ENCODE measurements at places on chromosomes 16 and 17. TPM values are rescaled to one million over a fixed set of nuclear protein-coding genes. Genes with fewer than 3 reads are reported as not detected.

CBFA2T3 gene
- total RNA-seq, result not detected

DNA sequence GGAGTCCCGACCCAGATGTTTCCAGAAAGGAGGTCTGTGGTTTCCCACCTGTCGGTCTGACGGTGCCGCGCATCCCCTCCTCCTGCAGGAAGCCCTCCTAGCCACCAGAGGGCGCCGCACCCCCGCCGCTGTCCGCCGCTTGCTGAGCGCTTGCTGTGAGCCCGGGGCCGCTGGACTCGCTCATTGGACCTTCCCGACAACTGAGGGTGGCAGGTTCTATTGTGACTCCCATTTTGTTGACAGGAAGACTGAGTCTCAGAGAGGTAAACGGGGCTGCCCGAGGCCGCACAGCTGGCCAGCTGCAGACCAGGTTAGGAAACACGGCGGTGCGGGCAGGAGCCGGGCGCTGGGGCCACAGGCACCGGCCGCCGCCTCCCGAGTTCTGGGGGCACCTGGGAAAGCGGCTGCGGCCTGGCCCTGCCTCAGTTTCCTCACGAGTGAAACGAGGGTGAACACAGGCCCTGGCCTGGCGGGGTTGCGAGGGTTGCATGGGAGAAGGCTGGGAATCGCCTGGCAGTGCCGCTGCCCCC is 191.1 kb upstream of the CIBAR2 start:
- peak; percentile 19 for DNase-seq

DNA sequence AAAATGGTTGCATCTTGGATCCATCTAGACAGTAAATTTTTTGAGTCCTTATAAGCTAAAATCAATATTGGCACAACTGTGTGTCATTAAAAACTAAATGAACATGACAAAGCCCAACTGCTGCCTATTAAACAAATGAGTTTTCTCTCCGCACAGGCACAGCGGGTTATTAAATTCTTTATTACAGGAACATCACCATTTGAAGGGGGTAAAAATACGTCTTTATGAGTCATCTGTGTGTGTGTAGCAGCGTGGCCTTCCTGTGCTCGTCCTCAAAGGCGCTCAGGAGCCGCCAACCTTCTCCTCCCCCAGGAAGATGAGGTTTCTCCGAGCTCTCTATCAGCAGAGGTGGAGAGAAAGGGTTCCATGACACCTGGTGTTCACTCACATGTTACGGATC is 62.6 kb upstream of the SDK2 start:
- DNase-seq, result no peak

GRCh38 chr16:27432558-27432957 is 30.6 kb downstream of the IL21R start:
- DNase-seq, result no peak

DNA sequence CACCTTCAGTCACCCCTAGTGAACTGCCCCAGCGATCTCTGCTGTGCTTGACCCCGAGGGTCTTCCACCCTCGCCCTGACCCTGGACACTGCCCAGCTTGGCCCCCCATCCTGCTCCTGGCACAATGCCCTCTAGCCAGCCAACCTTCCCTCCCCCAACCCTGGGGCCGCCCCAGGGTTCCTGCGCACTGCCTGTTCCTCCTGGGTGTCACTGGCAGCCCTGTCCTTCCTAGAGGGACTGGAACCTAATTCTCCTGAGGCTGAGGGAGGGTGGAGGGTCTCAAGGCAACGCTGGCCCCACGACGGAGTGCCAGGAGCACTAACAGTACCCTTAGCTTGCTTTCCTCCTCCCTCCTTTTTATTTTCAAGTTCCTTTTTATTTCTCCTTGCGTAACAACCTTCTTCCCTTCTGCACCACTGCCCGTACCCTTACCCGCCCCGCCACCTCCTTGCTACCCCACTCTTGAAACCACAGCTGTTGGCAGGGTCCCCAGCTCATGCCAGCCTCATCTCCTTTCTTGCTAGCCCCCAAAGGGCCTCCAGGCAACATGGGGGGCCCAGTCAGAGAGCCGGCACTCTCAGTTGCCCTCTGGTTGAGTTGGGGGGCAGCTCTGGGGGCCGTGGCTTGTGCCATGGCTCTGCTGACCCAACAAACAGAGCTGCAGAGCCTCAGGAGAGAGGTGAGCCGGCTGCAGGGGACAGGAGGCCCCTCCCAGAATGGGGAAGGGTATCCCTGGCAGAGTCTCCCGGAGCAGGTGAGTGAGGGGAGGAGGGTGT is at the start of gene TNFSF13:
Gene TNFSF13 (plus strand): TSS at position 207 of the 776 bp plus-strand sequence. CDS start 290 bp downstream, at position 497.
- DNase-seq, result no peak

GRCh38 chr16:74718741-74719610 is 18.3 kb upstream of the MLKL start:
- DNase-seq, result no peak

GRCh38 chr16:2924901-2925755 is 13.4 kb downstream of the FLYWCH1 start:
- DNase-seq, result no peak
